ENCODE measurements at places on chromosomes 2 and 18.

DNA sequence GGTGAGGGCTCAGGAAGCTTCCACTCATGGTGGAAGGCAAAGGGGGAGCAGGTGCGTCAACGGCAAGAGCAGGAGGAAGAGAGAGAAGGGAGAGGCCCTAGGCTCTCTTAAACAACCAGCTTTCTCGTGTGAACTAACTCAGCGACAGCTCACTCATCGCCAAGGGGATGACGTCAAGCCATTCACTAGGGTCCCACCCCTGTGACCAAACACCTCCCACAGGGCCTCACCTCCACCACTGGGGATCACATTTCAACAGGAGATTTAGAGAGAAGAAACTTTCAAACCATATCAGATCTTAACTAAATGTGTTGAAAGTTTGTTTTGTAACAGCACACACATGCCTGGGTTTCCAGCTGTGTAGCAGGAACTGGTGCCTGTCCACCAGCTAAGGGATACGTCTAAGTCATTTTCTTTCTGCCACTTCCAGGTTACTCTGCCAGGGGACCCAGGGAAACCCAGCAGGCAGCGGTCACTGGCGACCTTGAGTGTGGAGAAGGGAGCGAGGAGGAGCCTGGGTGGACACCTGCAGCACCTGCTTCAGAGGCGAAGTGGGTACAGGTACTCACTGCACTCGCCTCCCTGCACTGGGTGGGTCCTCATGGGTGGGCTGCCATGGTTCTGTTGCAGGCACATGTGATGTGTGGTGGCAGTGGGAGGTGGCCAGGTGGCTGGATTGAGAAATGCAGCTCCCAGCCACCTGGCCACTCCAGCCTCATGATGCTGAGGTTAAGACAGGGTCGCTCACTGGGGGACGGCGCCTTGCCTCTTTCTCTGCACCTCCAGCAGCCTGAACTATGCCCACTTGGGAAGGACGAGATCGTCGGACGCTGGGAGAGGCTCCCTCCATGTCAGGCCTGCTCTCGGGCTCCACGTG is 8.4 kb upstream of the GPC1 start:
- H3K4me3 ChIP-seq: no peak overlapping the region
- no peak overlapping the region for H3K27ac ChIP-seq
- H3K4me1 ChIP-seq: no peaks in the 10 kb centered on the region
- H3K36me3 ChIP-seq: no peaks in the 10 kb centered on the region
- DNase-seq: no peak
- H3K27me3 ChIP-seq: no peaks in the 10 kb centered on the region

GRCh38 chr2:42085706-42086487 is 38.1 kb downstream of the PKDCC start:
- H3K36me3 ChIP-seq: no peaks in the 10 kb centered on the region
- DNase-seq: no peak
- no peaks in the 10 kb centered on the region for H3K4me1 ChIP-seq

GRCh38 chr2:106851087-106851874 is 34.7 kb downstream of the ST6GAL2 start:
- no peaks in the 10 kb centered on the region for H3K4me1 ChIP-seq
- H3K27me3 ChIP-seq: no peaks in the 10 kb centered on the region
- no peaks in the 10 kb centered on the region for H3K36me3 ChIP-seq
- no peak overlapping the region for H3K27ac ChIP-seq

GRCh38 chr2:30255026-30255425 is 23.7 kb downstream of the LBH start:
- no peaks in the 10 kb centered on the region for H3K27me3 ChIP-seq
- DNase-seq: no peak
- no peak overlapping the region for H3K4me3 ChIP-seq
- peaks cover 7% of the 10 kb centered on the region for H3K4me1 ChIP-seq

DNA sequence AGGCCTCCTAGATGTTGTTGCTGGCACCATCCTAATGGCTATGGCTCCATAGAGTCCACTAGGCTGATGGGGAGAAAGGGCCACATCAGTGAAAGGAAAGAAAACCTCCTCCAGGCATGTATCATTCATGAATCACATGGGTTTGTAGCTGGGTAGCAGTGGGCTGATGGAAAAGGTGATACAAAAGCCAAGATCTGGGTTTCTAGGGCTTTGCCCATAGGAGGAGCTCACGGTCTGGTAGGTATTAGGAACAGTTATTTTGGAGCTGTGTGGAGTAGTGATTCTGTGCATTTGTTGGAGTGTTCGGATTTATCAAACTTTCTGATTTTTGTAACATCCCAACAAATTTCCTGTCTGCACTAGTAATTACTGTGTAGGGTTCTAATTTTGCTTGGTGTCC is 259.2 kb downstream of the SLC4A3 start:
- no peaks in the 10 kb centered on the region for H3K36me3 ChIP-seq
- no peak overlapping the region for H3K4me3 ChIP-seq
- H3K27ac ChIP-seq: no peak overlapping the region
- H3K4me1 ChIP-seq: no peaks in the 10 kb centered on the region
- peak; percentile 60 for DNase-seq
- H3K27me3 ChIP-seq: no peaks in the 10 kb centered on the region

GRCh38 chr2:173656086-173656485 is 301.4 kb downstream of the CDCA7 start:
- no peak overlapping the region for H3K27ac ChIP-seq
- H3K36me3 ChIP-seq: no peaks in the 10 kb centered on the region
- H3K4me1 ChIP-seq: no peaks in the 10 kb centered on the region
- H3K27me3 ChIP-seq: no peaks in the 10 kb centered on the region
- no peak for DNase-seq

DNA sequence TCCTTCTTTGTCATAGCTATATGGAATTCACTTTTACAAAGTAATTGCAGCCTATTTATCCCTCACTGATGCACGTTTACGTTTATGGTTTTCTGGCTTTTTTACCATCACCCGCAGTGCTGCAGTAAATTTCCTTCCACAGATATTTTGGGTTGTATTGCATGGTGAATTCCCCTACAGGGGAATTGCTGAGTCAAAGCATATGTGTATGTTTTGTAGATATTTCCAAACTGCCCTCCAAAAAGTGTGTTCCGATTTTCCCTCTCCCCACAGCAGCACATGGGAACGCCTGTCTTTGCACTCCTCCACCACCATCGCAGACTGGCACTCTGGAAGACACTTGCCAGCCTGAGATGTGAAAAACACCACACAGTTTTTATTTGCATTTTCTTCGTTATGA is 80.6 kb upstream of the UXS1 start:
- no peak for DNase-seq
- no peak overlapping the region for H3K27ac ChIP-seq
- no peaks in the 10 kb centered on the region for H3K36me3 ChIP-seq

DNA sequence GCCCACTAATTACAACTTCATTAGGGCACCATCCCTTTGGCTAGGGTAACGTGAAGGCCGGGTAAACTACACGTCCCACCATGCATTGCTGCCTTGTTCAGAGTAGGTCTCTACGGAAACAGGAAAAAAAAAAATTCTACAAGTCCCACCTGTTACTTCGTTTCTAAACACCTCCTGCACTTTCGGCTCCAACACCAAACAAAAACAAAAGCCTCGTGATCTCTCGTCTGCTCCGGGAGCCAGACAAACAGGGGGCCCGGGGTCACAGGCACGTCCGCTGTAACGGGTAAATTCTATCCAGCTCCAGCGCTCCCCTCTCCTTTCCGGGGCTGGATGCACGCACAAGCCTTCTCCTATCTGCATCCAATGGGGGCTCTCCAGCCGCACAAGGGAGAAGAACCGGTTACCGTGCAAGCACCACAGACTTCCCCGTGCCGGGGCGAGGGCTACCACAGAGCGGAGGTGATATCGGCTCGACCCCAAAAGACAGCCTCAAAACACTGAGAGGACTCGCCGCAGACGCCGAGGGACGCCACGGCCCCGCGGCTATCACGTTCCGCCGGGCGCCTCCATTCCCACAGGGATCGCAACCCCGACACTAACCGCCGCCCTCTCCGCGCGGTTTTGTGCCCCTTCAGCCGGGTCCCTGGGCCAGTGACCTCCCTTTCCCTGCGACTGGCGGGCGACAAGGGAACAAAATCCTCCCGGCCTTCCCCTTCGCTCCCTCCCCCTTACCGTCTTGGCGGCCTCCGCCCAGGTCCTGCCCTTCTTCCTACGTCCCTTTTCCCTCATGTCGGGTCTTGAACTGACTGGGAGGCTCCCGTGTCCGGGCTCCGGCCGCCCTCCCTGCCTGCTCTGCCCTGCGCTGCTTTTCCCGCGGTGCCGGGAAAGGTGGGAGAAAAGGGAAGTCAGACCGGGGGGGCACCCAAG is 591 bp downstream of the ASXL2 start:
- H3K36me3 ChIP-seq: no peaks in the 10 kb centered on the region
- peaks cover 3% of the 10 kb centered on the region for H3K4me1 ChIP-seq
- peak overlapping the region; percentile 66 for H3K27ac ChIP-seq
- DNase-seq: peak; percentile 78
- peak overlapping the region; percentile 97 for H3K4me3 ChIP-seq

DNA sequence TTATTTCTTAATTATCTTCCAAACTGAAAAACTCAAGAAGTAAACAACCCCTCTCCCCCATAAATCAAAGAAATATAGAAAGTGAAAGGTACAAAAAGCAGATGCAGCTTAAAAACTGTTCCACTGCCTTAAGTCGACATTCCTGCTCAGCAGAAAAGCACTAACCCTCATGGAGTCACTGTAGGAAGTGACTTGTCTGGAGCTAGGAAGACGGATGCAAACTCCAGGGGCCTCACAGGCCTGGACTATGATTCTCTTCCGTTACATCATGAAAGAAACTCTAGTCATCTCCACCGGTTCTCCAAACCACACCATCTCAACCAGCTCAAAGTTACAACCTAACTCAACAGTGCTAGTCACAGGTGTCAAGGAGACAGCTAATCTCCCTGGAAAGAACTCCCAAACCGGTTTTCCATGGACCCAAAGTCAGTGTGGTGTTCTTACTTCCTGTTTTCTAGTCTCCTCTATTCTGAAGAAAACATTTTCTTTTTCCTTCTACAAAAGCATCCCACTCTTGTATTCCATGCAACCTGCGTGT is 128.4 kb downstream of the PIEZO2 start:
- H3K4me1 ChIP-seq: peaks cover 10% of the 10 kb centered on the region
- no peaks in the 10 kb centered on the region for H3K36me3 ChIP-seq
- no peak for DNase-seq
- no peak overlapping the region for H3K4me3 ChIP-seq

DNA sequence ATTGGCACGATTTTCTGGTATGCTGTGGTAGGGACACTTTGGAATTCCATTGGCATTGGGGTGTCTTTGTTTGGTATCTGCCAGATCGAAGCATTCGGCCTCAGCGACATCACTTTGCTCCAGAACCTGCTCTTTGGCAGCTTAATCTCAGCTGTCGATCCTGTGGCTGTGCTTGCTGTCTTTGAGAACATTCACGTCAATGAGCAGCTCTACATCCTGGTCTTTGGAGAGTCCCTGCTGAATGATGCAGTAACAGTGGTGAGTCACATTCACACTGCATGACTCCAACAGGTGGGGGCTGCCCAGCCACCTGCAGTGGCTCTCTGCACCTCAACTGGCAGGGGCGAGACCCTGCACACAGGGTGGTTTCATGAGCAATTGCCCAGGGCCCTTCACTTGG is 38.4 kb downstream of the SLC9A2 start:
- H3K36me3 ChIP-seq: no peaks in the 10 kb centered on the region
- no peaks in the 10 kb centered on the region for H3K4me1 ChIP-seq
- H3K4me3 ChIP-seq: no peak overlapping the region
- no peak overlapping the region for H3K27ac ChIP-seq
- DNase-seq: peak; percentile 63

DNA sequence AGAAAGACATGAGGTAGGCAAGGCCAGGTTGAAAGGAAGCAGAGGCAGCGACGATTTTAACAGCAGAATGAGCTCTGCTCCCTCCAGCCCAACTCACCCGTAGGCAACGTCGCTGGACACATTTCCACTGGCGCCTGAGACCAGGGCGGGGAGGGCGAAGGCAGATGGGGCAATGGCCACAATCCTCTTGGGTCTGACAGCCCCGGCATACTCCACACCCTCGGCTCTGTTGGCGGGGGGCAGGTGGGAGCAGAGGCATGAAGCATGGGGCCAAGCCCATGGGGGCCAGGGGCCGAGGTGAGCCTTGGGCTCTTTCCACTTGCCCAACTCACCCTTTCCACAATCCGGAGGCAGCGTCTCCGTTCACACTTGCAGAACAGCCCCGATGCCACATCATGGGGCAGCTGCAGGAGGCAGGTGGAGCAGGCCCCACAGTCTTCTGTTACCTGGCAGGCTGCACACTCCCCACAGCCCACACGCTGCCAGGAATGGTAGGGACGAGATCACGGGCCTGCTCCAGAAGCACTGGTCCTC is 5.8 kb downstream of the MBD1 start:
- no peak overlapping the region for H3K27ac ChIP-seq
- H3K4me1 ChIP-seq: peaks cover 5% of the 10 kb centered on the region
- peaks cover 33% of the 10 kb centered on the region for H3K36me3 ChIP-seq
- no peaks in the 10 kb centered on the region for H3K27me3 ChIP-seq

DNA sequence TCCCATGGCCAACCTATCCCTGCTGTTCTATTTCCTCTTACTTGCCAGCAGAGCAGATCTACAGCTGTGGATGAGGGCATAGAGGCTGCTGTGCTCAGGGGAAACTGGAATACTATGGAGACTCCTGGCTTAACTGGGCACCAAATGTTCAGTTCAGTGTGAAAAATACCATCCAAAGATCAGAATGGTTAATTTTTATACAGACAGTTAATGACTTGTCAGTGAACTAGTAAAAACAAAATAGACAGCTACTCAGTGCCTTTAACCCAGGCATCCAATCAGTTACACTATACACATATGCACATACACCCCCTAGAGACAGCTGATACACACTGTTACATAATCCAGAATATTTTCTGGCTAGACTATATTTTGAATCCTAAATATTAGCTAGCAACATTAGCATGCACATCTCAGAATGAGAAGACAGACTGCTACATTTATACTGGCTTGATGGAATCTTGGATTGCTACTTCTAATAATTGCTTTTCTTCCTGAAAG is 59.1 kb upstream of the WIPF1 start:
- H3K27me3 ChIP-seq: no peaks in the 10 kb centered on the region
- no peak overlapping the region for H3K27ac ChIP-seq
- H3K36me3 ChIP-seq: no peaks in the 10 kb centered on the region

DNA sequence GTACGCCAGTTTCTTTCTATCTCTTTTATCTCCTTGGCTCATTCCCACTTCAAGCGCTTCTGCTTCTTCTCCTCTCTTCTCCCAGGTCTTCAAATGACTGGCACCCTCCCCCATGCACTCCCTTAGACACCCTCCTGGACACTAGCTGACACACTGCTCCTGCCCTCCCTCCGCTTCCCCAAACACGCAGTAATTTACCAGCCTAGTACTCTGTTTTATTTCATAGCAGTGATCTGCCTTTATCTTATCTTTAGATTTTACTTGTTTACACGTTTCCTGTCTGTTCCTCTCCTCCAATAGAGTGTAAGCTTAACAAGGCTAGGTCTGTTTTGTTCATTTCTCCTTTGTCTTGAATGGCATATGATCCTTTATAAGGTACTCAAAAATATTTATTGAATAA is 93.9 kb downstream of the SCN3A start:
- no peak overlapping the region for H3K27ac ChIP-seq
- peaks cover 2% of the 10 kb centered on the region for H3K4me1 ChIP-seq
- H3K4me3 ChIP-seq: no peak overlapping the region
- peak; percentile 46 for DNase-seq

Measured in mesendoderm (in vitro differentiated cells).